ENCODE measurements at places on chromosomes 12 and 14.

DNA sequence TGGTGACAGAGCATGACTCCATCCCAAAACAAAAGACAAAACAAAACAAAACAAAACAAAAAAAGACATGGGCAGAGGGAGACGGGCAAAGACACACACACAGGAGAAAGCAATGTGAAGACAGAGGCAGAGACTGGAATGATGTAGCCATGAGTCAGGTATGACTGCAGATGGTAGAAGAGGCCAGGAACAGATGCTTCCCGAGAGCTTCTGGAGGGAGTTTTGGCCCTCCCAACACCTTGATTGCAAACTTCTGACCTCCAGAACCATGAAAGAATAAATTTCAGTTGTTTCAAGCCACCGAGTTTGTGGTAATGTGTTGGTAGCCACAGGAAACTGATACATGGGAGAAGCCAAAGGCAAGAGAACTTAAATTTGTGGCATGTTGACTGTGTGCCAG, 27.1 kb downstream of the VWF start:
- no peak for DNase-seq

GRCh38 chr14:92702441-92702918, 45.9 kb downstream of the LGMN start:
- DNase-seq: no peak

- DNase-seq: no peak
Observed at GRCh38 chr12:6452944-6453630, 1.2 kb downstream of the TAPBPL start.

- DNase-seq: no peak
Observed at GRCh38 chr12:55933799-55934742, 3.1 kb downstream of the DGKA start.

DNA sequence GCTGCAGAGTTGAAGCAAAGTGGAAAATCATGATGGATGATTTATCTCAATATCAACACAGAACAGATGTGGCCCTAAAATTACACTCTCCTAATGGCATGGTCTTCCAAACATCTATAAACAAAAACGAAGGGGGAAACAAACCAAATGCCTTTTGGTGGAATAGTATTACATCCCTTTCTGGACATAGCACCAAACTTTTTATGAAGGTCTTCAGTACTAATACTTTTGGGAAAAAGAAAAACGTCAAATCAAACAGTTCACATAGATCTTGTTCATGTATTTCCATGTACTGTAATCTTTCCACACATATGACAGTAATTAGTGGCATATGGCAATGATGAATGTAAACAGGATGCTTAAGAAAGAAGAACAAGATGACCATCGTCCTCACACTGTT, 22.9 kb upstream of the ANAPC7 start:
- no peak for DNase-seq

DNA sequence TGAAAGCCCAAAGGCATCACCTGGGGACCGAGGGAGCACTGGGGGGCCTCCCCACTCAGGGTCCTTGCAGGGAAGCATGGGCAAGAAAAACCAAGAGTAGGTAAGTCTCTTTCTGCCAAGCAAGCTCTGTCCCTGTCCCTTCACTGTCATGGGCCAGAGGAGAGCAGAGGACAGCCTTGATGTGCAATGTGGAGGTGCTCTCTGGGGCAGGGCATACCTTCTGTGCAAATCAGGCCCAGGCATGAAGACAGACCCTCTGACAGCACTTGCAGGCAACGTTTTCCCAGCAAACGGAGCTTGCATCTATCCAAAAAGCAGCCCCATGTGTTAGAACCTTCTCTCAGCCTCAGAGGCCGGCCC, 192.5 kb upstream of the PWP1 start:
- DNase-seq: no peak

DNA sequence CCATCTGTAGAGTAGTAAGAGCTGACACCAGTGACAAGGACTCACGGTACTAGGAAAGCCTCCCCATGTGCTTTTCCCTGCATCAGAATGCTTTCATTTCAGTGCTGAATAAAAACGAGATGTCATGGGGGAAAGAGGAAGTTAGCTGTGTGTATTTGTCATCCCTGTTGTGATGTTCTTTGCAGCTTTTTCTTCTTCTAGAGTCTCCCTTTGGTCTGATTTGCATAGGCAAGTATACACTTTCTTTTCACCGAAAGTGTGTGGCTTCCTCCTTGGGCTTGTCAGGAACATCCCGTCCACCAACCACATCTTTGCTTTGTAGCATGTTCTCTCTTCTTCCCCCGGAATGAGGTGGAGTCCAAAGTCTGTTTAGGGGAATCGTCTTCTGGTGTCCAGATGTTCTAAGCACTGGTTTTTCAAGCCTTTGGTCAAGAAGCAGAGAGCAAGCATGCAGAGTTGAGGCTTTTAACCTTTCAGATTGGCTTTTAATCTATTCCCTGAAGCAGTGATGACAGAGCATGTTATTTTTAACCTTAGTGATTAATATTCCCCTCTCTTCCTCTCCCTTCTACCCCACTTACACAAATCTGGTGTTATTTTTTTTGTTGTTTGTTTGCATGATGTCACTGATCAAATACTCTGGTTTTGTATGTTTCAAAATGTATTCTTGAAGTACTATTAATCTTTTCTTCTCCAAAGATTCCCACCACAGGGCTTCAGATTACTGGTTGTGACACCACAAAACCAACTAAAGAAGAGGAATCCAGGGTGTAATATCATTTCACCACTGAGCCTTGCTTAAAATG, 163.4 kb downstream of the SAMD4A start:
- DNase-seq: no peak

- no peak for DNase-seq
Observed at GRCh38 chr12:31470459-31470858, 120.5 kb downstream of the DENND5B start.

DNA sequence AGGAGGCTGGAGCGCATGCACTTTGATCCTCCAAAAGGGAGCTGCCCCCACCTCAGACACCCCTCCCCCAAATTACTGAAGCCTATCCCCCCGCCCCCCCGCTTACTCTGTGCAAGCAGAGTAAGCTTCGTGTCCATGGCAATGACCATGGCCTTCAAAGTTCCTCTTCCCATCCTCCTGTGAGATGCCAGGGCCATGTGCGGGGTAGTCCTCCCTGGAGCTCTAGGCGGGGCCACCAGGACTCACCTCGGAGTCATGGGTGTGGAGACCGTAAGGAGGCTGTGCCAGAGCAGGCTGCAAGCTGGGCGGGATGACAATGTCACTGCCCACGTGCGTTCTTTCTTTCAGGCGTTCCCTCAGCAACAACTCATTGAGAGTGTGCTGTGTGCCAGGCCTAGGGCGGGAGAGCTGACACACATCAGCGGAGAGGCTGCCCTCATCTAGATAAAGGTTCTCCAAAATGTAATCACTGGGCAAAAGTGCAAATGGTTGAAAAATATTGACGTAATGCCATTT, 66.8 kb downstream of the C14orf132 start:
- no peak for DNase-seq

DNA sequence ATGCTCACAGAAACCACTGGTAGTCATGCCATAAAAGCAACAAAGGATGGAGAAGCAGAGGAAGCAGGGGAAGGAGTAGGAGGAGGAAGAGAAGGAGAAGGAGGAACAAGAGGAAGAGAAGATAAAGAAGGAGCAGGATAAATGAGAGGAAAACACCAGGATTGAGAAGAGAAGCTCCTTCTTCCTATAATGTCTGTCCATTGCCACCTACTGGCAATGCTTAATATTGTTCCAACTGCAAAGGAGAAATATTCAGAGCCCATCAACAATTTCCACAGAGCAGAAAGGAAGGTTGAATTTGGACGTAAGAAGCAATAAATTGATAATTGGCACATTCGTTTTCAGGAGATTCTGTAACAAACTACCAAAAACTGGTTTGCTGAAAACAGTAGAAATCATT, 898.4 kb downstream of the SLC16A7 start:
- no peak for DNase-seq

DNA sequence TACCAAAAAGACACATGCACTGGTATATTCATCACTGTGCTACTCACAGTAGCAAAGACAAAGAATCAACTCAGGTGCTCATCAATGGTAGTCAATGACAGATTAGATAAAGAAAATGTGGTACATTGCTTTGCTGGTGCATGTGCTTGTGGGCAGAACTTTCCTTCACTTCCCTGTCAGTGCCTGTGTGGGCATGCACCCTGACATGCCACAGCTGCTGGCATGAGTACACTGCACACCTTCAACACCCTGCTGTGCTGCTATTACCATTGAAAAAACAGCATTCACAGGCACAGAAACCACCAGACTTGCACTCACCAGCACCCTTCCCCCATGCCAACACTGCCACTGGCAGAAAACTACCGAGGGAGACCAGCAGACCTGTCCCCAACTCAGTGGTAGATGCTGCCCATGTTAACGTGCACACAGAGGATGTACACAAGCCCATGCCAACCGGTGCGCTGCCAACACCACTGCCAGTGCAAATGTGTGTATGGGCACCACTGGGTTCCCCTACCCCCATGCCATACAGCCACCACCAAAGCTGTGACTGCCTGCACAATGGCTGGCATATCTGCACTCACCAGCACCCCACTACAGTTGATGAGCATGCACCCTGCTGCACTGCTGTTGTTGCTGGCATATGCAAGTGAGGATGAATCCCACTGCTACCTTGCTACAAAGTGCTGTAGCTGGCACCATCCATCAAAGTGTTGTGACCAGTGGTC, 57.4 kb downstream of the APOBEC1 start:
- no peak for DNase-seq

GRCh38 chr14:91227183-91227628, 17.3 kb downstream of the GPR68 start:
- no peak for DNase-seq

- no peak for DNase-seq
Observed at GRCh38 chr12:98750511-98750910, 105.4 kb downstream of the APAF1 start.

- no peak for DNase-seq
Observed at GRCh38 chr14:60986500-60986899, 5.5 kb downstream of the SLC38A6 start.

- DNase-seq: no peak
Observed at GRCh38 chr12:19382111-19382526, 57.2 kb upstream of the AEBP2 start.

GRCh38 chr14:101020834-101021370, 117.4 kb upstream of the RTL1 start:
- no peak for DNase-seq

- DNase-seq: no peak
Observed at GRCh38 chr14:73795974-73796373, 55.7 kb upstream of the PTGR2 start.

- DNase-seq: no peak
Observed at GRCh38 chr12:43585676-43586075, 33.7 kb upstream of the ADAMTS20 start.

DNA sequence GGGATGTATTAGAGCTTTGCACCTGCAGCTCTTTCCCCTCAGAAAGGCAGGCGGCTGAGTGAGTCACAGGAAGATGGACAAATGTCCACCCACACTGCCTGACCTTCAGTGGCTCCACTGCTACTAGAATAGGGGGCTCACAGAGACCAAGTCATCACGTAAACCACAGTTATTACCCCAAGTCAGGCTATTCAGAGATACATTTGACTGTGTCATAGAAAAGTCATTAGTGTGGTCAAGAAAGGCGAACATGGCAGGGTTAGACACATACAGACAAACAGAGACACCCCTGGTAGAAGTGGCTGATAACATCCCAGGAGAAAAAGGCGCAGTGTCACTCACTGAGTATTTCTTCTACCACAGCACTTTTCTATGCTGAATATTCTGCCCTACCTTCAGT, 36.0 kb downstream of the GCH1 start:
- DNase-seq: no peak

DNA sequence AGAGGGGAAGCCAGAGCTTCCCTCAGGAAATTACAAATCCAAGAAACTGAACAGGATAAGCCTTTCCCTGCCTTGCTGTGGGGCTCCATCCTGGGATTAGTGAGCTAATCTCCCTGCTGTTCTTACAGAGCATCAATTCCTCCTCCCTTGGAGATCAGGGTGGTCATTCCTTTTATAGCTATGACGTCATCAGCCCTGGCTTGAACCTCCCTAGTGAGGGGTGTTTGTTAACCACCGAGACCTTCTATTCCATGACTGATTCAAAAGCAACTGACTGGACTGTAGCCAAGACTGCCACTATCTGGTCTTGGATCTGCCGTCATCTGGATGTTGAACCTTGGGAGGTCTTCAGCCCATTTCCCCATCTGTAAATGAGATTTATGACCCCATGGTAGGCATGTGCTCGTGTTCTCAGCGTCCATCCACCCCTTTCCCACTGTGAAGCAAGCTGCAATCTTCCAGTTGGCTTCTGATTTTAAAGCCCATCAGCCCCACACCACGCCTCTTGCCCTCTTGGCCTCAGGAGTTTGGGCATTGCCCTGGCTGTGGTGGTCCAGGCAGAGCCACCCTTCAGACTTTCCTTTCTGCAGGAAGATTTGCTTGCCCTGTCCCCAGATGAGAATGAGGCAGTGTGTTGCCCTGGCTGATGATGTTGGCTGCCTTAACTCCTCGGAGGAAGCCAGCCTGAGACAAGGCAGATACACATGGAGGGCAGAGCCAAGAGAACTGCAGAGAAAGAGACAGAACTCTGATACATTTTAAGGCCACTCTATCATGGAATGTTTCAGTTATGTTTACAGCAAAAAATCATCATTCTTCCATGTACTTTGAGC, 59.6 kb upstream of the ACTN1 start:
- DNase-seq: no peak

- no peak for DNase-seq
Observed at GRCh38 chr14:36524874-36525745, 5.1 kb upstream of the NKX2-1 start.

GRCh38 chr12:100450735-100451134, 22.9 kb upstream of the NR1H4 start:
- no peak for DNase-seq

DNA sequence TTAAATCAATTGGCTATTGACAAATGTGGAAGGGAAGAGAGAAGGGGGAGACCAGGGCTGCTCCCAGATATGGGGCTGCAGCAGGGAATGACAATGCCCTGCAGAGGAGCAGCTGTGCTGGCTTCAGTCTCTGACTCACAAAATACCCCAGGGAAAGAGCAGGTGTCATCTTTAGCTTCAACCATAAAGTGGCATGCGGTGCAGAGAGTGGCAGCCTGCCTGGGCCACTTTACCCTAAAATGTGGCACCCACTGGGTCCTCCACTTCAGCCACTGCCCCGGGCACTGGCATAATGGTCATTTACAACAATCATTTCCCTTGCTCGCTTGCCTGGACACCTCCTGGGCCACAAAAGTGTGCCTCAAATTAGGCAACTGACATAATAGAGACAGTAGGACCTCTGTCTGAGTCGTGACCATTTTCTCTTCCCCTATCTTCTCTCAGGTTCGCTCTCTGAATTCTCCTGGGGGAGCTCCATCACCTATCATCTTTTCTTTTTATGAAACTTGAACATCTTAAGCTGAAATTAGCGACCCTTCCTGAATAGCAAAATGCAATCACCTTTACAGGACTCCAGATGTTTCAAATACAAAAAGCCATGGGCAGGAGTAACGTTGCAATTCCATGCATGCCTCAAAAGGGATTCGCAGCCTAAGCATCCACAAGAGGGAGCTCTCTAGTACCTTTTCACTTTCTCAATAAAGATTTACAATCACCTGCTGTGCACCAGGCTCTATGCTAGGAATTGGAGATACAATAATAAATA, 179.9 kb upstream of the ATF7IP start:
- no peak for DNase-seq

GRCh38 chr14:84591827-84592445, 938.0 kb upstream of the FLRT2 start:
- no peak for DNase-seq

- DNase-seq: no peak
Observed at GRCh38 chr14:95452176-95452892, 64.1 kb downstream of the SYNE3 start.

GRCh38 chr12:49231878-49232655, 32.8 kb upstream of the TUBA1C start:
- DNase-seq: no peak

Measured in activated T-helper 1 cell treated with Interleukin-2 at 50 U/mL for 16 hours (primary cell).